Hematopoietic multipotent progenitor cell (in vitro differentiated cells): ENCODE measurements at places on chromosomes 16 and 17.

DNA sequence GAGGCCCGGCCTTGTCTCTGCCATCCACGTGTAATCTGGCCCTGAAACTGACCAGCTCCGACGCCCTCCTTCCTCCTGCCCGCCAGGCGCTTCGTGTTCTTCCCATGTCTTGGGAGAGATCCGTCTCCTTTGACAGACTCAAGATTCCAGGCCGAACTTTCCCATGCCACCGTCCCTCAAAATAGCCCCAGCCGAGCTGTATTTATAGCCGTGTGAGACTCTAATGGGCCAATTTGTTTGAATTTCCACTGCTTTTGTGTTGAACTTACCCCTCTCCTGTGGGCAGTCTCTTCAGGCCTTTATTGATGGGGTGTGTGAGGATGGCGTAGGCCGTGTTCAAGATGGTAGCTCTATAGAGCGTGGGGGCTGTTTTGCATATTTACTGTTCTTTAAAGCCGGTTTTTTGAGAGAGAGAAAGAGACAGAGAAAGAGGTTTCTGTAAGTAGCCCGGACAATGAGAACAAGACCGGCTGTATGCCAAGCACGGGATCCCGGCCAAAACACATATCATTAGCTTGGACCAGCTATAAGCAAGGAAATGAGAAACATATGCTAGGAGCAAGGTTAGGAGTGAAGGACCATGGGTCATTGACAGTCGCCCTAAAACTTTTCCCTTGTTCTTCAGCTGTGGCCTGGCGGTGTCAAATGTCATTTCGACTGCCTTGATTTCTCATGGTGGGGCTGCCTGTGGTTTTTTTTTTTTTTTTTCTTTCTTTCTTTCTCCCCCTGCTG is 124.5 kb upstream of the ZFHX3 start:
- DNase-seq = no peak

DNA sequence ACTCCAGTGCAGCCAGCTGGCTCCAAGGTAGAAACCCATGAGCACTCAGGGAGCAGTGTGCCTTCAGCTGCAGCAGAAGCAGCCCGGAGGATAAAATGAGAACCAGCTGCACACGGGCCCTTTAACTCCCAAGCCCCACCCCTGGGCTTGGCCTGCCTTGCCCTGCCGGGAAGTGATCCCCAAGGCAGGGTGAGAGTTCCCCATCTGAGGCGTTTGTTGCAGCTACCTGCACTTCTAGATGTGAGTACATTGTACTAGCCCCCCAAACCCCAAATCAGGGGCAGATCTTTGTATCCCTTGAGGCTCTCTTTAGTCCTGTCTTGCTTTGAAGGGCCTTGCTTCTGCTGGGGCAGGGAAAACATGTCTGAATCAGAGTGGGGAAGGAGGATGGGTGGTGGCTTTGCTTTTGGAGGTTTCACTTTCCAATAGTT is at the start of gene MVP:
TSS of gene MVP (plus strand) at position 192 of the 431 bp plus-strand sequence. CDS start 10,088 bp downstream, outside the sequence.
- DNase-seq = no peak

- no peak for DNase-seq
These were observed 96.8 kb downstream of the PGS1 start for GRCh38 chr17:78475211-78475610.

GRCh38 chr17:82388922-82389283 is 17.3 kb downstream of the UTS2R start:
- DNase-seq = no peak

DNA sequence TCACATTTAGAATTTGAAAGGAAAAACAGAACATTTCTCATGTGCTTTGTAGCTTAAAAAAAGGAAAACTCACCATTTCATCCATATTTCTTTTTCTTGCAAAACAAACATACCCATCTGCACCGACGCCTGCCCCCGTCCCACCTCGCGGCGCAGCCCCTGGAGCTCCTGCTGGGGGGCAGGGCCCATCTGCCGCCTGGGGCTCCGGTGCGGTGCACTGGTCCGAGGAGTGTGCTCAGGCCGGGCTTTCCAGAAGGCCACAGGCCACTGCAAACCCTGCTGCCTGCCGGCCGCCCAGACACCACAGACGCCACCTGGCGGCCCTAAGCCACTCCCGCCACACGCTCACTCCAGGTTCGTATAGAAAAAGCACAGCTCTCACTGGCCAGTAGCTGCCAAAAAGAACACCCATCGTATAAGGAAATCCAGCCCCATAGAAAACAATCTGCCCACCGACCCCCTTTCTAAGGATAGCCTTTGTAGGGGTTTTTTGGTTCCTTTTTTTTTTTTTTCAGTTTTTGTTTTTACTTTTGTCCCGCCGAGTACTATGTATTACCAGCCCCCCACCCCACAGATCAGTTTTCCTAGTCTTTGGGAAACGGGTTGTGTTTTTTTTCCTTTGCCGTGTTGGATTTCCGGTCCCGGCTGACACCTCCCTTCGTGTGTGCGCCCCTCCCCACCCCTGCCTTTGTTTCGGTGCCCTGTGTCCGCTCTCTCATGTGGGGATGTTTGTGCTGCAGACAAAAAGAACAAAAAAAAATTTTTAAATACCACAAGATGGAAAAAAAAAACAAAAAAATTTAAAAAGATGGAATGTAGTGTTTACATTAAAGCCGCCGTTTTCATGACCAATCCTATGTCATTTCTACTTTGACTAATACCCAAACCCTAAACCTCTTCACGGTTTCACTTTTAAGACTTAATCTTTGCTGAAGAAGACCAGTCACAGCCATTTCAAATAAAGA is 68.8 kb downstream of the AMFR start:
- peak; percentile 77 for DNase-seq

GRCh38 chr16:4700380-4700996 is 7.1 kb downstream of the NUDT16L1 start:
- DNase-seq = no peak

- no peak for DNase-seq
These were observed 89.1 kb upstream of the NOL11 start for GRCh38 chr17:67628580-67629013.

GRCh38 chr17:43817826-43818225 is 15.1 kb downstream of the MPP3 start:
- DNase-seq = no peak

DNA sequence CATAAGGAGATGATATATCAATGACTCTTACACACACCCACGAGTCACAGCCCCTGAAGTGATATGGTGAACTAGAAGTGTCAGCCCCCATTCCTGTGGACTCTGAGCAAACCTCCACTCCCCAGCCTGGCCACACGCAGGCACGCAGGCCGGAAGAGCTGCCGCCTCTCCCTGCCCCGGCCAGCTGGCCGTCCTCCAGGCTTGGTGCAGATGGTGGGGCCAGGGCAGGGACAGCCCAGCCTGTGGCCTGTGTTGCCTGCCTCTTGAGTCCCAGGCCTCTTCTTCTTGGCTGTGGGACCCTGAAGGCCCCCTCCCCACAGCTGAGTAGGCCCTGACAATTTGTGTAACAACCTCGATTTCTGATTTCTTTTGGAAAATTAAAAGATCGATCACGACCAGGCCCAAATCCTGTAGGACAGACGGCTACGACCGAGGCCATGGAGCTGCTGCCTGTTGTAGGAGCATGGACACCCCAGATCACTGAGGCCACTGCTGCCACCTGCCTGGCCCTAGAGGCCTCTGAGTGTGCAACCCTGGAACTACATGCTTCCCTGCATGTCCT is 10.0 kb upstream of the MPRIP start:
- DNase-seq = no peak

DNA sequence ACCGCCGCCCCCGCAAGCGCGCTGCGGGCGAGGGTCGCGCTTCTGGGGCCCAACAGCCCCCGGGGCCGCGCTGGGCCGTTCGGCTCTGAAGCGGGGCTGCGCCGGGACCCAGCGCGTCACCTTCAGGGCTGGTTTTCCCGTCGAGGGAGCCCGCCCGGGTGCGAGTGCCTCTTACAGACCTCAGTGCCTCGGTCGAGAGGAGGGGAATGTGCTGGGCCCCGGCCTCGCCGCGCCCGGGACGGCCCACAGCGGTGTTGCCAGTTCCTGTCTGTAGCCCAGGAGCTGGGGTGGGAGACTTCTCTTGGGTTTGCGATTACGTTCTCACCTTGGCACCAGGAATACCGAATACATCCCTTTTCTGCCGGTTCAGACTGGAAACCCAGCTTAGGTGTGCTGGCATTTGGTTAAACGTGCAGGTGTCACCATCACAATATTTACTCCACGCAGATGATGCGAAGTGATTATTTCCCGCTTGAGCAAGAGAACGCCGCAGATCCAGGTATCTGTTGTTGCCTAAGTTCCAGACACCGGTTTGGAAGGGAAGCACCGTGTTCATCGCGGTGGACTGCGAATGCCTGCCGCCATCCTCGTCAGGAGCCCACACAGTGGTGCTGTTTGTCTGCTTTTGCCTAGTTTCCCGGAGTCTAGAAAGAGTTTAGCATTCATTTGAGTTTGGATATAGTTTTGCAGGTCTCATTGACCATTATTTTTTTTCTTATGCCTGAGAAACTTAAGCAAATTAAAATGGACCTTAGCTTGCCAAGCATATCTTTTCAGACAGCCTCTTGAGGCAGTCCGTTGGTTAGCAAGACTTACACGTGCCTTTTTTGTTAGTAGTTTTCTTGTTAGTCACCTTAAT is 914 bp downstream of the MAP1LC3B start:
- no peak for DNase-seq
